ENCODE measurements at places on chromosomes 3 and 15.

GRCh38 chr3:114365909-114366308 is 72.1 kb downstream of the TIGIT start:
- DNase-seq = no peak

GRCh38 chr3:155334914-155335723 is 41.6 kb upstream of the STRIT1 start:
- peak; percentile 18 for DNase-seq

GRCh38 chr3:183591881-183592521 is 36.5 kb upstream of the KLHL6 start:
- DNase-seq = no peak

GRCh38 chr15:40441565-40442531 is 1.1 kb downstream of the BAHD1 start:
- DNase-seq = peak; percentile 39

DNA sequence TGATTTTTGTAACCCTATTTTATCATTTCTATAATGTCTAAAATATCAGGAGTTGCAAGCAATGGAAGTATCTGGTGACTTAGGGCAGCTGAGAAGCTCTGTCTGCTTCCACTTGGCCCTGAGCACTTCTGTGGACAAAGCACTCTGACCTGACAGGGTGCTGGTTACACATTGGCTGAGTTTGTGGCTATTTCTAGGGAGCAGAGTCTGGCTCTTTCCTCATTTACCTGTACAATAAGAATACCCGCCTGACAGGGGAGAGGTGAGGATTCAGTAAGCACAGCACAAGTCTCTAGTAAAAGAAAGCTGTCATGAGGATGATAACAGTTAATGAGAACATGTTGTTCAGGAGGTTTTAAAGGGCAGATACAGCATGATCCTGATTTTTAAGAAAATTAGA is 33.3 kb upstream of the SPESP1 start:
- no peak for DNase-seq

- DNase-seq = no peak
These were observed 2.4 kb downstream of the MKRN3 start for GRCh38 chr15:23567921-23568320.

GRCh38 chr3:120102232-120102631 is 8.0 kb upstream of the GSK3B start:
- DNase-seq = no peak

GRCh38 chr3:72437661-72438406 is 410.4 kb downstream of the SHQ1 start:
- DNase-seq = no peak

GRCh38 chr15:56371495-56372147 is 6.4 kb downstream of the TEX9 start:
- DNase-seq = no peak

DNA sequence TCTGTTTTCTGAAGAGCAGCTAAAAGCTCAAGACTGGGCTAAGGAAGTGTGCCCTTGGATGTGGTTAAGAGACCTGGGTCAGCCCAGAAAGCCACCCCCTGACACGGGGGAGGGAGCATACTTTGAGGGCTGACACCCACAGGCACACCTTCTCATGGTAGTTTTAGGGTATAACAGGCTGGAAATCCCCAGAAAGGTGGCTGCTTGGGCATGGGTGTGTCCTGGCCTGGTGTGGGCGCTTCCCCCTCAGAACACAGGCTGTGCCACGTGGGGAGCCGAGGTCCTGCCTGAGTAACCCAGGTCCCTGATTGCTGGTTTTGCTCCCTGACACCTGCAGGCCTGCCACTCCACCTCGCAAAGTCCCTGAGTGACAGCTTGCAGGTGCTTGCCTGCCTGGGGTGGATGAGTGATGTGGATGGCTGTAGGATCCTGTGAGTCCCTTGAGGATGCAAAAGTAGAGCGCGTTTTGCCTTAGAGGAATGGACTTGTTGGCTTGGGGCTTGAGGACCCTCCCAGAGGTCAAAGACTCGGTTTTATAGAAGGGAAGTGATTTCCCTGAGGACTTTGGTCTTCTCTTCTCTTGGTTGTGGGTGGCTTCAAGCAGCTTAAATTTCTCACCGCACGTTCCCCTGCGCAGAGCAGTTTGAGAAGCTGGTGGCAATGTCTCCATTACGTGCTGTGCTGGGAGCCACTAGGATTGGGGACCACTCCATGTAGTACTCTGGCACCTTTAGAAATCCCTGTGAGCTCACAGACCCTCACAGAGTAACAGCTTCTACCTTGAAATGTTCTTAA is 94.4 kb downstream of the DNASE1L3 start:
- DNase-seq = no peak

GRCh38 chr3:72746430-72747411 is 101.5 kb downstream of the SHQ1 start:
- no peak for DNase-seq

GRCh38 chr3:13770170-13771169 is 109.4 kb downstream of the WNT7A start:
- DNase-seq = peak; percentile 33

GRCh38 chr3:33001889-33002288 is 50.4 kb downstream of the CCR4 start:
- no peak for DNase-seq

GRCh38 chr3:178707311-178708031 is 171.2 kb downstream of the KCNMB2 start:
- no peak for DNase-seq

GRCh38 chr3:17473761-17474160 is 268.7 kb downstream of the TBC1D5 start:
- DNase-seq = no peak

DNA sequence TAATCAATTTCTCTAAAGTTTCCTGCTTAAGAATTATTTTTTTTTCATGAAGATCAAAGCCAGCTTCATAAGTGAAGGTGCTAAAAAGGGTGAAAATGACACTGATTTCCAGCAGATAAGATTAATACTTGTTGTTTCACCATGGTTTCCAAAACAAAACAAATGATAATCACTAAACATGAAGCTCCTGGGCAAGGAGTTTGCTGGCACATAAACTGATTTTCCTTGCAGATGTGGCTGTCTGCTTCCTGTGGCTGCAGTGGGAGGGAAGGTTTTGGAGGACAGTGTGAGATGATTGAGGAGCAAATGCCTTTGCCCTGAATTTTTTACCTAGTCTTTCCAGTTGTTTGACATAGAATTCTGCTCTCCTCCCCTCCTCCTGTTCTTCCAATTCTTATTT is 228.8 kb downstream of the DIPK2A start:
- DNase-seq = no peak

- DNase-seq = no peak
These were observed 460.4 kb downstream of the RBMS3 start for GRCh38 chr3:29741231-29741630.

DNA sequence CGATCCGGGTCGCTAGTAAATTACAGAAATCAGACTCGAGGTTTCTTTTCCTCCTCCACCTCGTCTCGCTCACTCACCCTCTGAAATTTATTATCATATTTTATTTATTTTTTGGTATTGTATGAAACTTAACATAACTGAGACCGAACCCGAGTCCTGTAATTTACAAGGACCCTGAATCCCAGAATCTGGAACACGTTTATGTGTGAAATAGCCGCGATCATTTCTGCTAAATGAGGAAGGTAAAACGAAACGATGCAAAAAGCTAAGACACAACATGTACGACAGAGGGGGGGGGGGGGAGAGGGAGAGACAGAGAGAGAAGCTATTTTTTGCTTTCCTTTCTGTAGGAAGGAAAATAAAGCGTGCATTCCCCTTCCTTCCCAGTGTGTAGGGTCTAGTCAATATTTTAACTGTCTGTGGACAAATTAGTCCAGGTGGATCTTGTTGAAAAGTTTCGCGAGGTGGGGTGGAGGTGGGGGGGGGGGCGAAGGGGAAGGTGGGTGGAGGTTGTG is 1.6 kb downstream of the BBX start:
- no peak for DNase-seq

DNA sequence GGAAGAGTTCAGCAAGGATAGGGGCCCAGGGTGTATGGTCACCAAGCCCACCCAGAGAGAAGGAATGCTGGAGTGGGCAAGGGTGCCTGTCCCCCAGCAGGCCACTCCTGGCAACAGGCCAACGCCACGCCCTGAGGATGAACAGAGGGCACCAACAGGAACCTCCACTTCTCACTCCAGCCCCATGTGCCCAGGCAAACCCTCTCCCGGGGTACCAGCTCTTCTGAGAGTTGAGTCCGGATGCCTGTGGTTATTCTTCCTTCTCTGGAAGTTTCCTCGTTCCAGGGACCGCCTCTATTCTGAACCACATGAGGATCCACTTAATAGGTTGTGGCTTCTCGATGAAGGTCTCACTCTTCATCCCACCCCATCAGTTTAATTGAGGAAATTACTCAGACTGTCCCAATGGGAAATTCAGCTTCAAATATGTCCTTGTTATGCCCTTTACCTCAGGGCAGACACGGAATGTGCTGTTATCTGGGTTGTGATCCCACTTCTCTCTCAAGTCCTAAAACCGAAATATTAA is 114.3 kb downstream of the LIPC start:
- DNase-seq = no peak

- no peak for DNase-seq
These were observed 462.6 kb downstream of the PDCD6IP start for GRCh38 chr3:34261001-34261385.

DNA sequence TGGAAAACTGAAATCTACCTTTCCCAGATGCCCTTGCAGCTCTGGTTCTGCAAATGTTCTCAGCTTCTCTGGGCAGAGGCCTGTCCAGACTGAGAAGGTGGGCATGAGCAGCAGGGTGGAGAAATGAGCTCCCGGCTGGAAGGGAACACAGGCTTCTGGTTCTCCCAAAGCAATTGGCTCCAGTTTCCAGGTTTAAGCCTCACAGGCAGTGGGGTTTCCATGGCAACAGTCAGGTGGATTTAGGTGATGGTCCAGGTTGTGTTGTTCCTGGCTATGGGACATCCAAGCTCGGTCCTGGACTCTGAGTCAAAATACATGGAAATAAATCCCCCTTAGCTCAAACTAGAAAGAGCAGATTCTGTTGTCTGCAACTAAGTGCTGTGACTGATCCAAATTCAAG is 94.6 kb upstream of the IQSEC1 start:
- DNase-seq = no peak

DNA sequence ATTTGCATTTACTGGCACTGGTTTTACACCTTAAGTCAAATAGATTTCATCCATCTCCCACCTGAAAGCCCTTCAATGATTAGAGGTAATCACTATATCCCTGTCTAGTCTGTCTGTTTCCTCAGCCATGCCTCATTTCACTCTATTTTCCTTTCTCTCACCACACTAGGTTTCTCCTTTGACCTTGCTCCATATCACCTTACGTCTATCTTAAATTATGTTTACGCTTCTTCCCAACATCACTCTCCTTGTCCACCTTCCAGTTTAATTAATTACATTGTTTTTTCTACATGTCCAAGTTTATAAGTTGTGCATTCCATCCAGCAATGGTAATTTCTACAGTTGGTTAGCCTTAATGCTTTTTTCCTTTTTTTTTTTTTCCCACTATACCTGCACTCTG is 396.7 kb upstream of the PDZRN3 start:
- DNase-seq = no peak

GRCh38 chr15:100683434-100683833 is 81.0 kb downstream of the ASB7 start:
- no peak for DNase-seq

DNA sequence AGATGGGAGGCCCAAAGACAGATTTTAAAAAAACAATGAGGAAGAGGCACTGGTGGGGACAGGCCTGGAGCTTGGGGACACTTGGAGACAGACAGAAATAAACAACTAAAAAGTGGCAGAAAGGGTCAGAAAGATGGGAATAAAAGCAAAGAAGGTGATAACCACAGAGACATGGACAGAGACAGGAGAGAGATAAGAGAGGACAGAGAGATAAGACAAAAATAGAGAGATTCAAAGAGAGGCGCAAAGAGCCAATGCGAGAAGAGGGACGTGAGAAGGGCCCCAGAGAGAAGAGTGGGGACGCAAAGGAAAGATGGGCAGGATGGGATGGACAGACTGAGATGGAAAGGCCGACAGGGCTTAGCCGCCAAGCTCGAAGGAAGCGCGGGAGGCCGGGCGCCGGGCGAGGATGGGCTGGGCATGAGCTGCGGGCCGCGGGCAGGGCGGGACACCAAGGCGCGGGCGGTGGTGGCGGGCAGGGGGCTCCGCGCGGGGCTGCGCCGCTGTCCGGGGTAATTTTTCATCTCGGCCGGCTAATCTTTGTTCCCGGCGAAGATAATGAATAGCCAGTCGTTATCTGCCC is 3.1 kb upstream of the GATA2 start:
- DNase-seq = no peak

GRCh38 chr3:146496726-146497125 is 27.4 kb upstream of the PLSCR2 start:
- DNase-seq = no peak

DNA sequence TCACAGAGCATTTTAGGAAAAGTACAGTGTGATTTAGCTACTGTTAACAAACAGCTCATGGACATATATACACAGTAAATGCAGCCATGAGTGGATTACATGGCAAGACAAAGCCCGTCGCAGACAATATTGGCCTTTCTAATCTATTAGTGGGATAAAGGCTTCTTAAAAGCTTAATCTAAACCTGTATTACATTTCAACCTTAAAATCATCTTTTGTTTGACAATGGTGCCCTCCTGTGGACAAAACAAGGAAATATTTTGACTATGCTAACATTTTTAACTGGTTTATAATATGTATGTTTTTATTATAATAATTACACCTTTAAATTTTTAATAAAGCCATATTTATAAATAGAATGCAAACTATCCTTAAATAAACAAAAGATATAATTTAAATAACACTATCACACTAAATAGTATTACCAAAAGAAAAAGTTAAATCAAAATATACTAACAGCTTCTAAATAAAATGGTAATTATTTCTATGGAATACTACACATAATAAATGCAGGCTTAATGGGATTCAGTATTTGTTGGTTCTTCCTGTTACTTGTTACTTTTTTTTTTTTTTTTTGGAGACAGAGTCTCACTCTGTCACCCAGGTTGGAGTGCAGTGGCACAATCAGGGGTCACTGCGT is 38.6 kb downstream of the TAFA4 start:
- no peak for DNase-seq

DNA sequence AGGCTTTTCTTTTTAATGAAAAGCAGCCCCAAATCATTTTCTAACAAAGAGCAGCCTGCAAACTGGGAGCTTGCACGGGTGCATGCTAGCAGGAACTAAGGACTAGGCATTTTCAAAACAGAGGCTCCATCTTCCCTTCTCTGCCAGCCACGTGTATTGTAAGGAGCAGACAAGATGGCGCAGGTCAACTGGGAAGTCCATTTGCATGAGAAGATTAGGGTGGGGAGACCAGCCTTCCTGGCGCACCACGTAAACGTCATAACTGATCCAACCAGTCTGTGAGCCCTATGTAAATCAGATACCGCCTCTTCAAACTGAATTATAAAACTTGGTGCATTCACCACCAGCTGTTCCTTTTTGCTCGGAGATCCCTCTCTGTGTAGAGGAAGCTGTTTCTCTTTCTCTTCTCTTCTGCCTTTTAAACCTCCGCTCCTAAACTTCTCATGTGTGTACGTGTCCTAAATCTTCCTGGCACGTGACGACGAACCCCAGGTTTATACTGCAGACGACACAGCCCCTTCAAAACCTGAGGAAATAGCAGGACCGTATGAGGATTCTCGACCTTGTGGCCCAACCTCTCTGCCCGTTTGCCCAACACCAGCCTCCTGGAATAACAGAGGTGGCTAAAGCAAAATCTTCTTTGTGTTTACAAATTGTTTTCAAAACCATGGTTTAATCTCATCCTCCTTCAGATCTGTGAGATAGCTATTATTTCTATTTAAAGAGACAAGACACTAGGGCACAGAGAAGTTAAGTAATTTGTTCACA is 26.4 kb upstream of the SLC30A4 start:
- no peak for DNase-seq

GRCh38 chr3:851098-851790 is 241.6 kb upstream of the CNTN6 start:
- DNase-seq = no peak
